ENCODE measurements at places on chromosomes 5 and 9.

DNA sequence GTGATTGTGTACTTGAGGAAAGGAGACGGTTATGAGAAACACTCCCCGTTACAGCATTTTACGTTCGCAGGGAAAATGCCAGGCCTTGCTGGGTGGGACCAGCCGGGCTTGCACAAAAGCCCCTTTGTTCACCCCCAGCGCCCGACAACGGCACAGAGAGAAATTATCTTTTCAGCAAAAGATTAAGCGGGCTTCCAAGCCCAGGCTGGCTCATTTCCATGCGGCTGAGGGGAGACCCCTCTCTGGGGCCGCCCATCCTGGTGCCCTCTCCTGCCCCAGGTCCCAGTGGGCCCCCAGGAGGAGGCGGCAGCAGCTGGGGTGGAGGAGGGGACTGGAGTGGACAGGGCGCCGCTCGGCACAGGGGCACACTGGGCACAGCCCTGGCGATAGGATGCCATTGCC lies 50.8 kb upstream of the NOTCH1 start:
- DNase-seq: no peak

DNA sequence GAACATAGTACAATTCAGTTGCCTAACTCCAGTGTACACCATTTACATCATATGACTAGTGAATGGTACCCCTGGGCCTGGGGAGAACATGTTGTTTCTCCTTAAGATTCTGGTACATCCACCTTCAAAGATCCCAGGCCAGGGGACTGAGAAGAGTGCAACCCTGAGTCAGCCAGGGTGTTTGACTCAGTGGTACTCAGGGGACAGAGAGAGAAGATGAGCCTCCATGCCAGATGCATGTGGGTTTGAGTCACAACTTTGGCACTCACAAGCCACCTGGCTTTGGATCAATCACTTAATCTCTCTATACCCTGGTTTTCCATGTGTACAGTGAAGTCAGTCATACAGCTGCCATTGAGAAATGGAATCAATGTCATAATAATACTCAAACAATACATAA lies 53.7 kb downstream of the MAP1B start:
- DNase-seq: no peak

DNA sequence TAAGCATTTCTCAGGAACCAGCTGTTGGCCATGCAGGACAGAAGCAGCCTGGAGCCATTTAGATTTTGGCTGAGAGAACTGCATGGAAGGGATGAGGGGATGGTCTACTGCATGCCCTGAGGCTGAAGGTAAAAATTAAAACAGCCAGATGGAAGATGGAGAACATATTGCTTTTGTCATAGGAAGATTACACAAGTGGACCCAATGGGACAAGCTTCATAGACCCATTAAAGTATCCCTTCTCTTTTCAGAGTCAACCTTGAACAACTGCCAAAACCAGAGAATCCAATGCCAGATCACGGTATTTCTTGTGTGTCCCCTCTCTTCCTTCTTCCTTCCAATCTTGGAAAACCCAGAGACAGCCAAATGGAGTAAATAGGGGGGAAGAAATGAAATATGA lies 253.4 kb downstream of the NR2F1-AS1 start:
- no peak for DNase-seq

DNA sequence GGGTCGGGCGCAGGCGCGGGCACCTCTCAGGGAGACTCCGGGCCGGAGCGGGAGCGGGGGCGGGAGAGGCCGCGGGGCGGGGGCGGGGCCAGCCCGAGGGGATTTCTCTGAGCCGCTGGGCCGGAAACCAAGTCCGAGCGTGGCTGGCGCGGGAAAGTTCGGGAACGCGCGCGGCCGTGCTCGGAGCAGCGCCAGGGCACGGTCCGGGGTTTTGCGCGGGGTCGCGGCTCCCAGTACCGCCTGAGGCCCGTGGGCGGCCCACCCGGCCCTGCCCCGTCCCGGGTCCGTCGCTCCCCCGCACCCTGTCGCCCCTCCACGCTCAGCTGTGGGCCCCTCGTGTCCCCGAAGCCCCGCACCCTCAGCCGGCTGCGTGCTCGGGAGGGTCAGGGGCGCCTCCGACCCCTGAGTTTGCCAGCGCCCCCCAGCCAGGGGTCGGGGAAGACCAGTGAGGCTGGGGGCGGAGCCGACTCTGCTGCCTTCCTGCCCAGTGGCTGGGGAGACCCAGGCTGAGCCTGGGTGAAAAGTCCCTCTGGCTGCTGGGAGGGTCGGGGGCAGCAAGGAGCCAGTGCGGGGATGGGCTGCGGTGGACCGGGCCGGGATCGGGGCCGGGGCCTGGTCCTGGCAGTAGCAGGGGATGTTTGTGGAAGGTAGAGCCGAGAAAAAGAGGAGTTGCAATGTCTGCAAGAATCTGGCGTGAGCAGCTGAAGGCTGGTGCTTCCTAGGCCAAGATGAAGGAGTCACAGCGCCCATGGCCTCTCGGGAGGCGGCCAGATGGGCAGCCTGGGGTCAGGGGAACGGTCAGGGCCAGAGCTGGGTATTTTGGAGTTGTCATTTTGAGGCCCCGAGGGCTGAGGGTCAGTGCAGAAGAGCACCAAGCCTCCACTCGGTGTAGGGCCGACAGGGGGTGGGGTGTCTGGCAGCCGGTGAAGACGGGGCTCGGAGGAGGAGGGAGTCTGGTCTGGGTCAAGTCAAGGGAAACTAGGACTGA lies 588 bp downstream of the TRAF2 start:
- DNase-seq: peak; percentile 47

DNA sequence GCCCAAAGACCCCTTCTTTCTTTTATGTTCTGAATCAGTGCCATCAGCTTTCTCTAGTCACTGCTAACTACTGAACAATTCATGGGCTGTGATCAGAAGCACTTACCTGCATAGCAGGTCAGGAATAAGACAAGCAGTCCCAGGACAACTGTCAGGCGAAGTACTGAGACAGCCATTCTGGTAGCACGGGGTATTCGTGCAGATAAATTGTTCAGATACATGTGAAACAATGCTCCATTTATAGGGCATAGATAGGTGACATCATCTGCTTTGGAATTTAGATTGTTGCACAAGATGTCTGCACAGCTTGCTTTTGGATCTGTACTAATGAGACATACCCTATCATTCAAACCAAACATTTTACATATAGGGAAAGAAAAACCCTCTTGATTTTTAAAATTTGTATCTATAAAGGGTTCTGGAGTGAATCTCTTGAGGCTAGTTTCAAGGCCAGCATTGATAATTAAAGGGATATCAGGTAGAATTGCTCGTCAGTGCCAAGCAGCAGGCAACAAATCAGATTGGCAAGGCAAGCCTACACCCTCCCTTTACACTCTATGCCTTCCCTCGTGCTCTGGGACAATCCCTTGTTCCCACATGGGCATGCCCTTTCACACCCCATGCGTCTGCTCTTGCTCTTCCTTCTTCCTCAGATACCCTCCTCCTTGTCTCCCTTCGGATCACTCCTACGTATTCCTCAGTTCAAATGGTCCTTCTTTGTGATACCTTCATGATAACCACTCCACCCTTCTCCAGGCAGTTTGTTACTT lies at the start of gene C5orf46:
Gene C5orf46 (minus strand): TSS at position 213 of the 770 bp plus-strand sequence. CDS start 37 bp downstream, at position 176.
- DNase-seq: no peak

DNA sequence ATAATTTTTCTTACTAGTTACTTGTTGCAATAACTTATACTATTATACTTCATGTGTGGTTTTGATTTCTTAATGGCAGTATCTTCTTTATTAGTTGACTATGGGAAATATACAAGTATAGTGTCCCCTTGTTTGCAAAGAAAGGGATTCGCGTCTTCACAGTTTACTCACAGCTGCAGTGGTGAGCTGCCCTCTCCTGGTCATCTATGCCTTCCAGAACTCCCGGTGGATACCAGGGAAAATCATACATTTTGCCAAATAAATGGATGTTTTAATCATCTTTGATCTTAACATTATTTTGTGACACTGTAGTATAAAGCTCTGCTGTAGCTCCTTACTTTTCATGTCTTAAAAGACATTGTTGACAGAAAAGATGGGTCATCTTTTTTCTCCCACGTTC lies 142.0 kb downstream of the ZCCHC7 start:
- peak; percentile 12 for DNase-seq

DNA sequence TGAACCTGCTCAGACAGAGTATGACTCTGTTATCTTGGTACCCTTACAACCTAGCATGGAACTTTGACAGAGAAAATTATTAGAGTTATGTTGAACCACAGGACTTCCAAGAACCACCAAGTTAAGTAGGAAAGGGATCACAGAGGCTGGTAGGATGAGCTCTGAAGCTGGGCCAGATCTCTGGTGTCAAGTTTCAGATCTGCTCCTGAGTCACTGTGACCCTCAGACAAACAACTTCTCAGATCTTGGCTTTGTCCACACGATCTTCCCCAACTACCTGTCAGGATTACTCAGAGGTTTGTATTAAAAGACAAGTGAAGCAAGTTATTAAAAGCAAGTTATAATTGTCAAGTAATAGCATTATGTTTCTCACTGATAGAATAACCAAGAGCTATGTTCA lies 189.0 kb downstream of the SEC61B start:
- no peak for DNase-seq

DNA sequence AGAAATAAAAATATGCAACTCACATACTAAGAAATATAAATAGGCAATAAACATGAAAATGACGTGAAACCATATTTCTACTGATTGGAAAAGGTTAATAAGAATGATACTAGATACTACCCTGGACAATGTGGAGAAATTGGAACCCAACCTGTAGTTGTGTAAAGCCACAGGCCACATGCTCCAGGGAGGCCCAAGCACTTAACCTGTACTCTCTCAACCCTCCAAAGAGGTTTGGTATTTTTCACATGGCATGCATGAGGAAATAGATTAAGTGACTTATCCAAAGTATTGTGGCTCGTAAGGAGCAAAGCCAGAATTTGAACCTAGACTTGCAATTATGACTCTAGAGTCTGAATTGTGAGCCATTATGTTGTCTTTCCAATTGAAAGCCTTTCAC lies 13.4 kb downstream of the LIFR start:
- no peak for DNase-seq

DNA sequence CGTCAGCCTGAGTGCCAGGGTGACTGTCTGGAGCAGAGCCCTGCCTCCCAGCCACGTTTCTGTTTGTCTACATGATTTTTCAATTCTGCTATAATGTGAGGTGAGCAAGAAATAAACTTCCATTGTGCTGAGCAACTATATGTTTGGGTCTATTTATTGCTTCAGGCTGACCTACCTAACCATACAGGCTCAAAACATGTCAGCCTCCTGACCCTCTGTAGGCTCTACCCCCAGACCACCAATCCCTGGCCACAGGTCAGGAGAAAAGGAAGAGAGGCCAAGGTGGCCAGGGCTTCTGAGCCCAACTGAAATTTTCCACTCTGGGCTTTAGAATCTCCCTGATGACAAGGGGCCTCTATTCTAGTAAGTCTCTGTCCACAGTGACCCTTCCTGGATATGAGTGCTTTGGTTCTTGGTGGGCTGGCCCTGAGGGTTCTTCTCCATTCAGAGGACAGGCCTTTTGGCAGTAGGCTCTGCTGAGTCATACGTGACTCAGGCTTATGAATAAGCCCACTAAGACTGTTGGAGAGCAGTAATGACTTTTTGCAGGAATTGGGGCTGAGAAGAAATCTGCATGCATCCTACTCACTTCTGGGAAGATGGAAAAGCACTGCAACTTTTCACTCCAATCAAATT lies 117.2 kb upstream of the TBCA start:
- DNase-seq: no peak

DNA sequence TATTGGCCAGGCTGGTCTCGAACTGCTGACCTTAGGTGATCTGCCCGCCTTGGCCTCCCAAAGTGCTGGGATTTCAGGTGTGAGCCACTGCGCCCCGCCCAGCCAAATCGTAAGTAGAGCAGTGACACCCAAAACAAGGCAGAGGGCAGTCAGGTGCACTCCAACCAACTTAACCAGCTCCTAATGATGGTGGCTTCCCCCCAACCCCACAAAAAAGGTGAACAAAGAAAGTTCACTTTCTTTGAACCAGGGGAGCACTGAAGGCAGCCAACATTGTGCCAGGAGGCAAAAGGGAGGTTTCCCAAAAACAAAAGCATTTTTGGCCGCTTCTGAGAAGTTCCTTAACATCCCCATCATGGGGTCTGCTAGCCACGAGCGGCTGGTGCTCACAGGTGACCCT lies 9.6 kb downstream of the GMCL2 start:
- DNase-seq: no peak

DNA sequence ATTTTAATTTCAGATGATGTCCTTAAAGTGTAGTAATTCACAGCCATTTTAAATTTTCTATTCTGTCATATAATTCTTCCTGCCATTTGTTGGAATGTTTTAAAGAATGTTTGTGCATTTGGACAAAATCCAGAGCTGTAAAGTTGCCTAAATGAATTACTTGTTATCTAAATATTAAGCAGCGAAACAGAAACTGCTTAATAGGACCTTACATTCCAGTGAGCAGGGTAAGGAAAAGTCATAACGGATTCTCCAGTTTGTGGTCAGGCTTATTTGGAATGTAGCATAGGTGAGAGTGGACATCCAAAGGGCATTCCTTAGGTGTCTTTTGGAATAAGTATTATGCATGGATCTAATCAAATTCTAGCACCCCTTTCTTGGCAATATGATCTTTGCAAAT lies 410.4 kb upstream of the PTPRD start:
- no peak for DNase-seq

DNA sequence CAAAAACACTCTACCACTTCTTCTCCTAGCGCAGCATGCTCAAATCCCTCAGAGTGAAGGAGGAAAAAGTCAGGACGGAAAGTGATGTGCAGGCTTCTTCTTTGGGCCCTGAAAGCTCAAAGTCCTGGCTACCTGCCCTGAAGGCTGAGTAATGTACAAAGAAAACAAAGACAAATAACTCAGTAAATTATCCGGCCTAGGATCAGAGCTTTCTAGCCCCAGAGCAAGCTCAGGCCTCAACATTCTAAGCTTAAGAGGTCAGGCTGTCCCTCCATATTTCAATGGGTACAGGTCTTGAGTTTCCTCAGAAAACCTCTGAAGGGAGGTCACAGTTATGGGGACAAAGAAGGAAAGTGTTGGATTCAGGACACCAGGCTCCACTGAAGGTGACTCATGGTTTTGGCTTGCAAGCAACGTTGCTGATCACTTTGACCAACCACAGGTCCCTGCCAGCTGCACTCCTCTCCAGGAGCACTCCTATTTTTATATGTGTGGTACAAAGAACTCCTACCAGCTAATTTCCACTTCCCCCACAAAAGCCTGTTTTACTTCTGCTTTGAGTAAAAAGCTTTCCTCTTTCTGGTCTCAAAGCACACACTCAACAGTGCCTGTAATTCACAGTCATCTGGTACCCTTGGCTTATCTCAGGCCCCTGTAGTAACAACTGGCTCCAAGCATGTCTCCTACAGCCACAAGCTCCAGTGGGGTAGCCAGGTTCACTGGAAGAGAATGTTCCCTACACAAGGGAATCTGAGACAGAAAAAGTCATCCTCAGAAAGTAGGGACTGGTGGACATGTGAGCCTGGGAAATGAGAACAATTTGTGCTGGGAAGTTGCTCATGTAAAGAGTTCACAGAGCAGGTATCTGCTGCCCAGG lies 115.7 kb downstream of the UGCG start:
- no peak for DNase-seq
